ENCODE measurements at places on chromosomes 7 and 10. TPM values are rescaled to one million over a fixed set of nuclear protein-coding genes. Genes with fewer than 3 reads are reported as not detected.
A peak's percentile ranks its signal among the peaks of the same experiment; 100 is the strongest.

Gene ANKRD30A
- total RNA-seq = not detected

Gene ANKRD61
- not detected for total RNA-seq

GRCh38 chr10:123642293-123642692 is 23.9 kb upstream of the GPR26 start:
- no peak overlapping the region for H3K27ac ChIP-seq
- no peaks in the 10 kb centered on the region for H3K36me3 ChIP-seq
- no peaks in the 10 kb centered on the region for H3K4me1 ChIP-seq

GRCh38 chr7:134420424-134421125 is 38.3 kb downstream of the AKR1B1 start:
- no peak overlapping the region for H3K4me3 ChIP-seq
- no peaks in the 10 kb centered on the region for H3K36me3 ChIP-seq
- H3K4me1 ChIP-seq = no peaks in the 10 kb centered on the region
- no peak overlapping the region for H3K27ac ChIP-seq
- peak; percentile 28 for DNase-seq

GRCh38 chr7:16599860-16600259 is 45.7 kb downstream of the ANKMY2 start:
- no peaks in the 10 kb centered on the region for H3K27me3 ChIP-seq
- no peak overlapping the region for H3K27ac ChIP-seq
- H3K4me1 ChIP-seq = no peaks in the 10 kb centered on the region
- peaks cover 26% of the 10 kb centered on the region for H3K36me3 ChIP-seq

Gene HOXA7
- total RNA-seq = 0.34 TPM

Gene SHH
- total RNA-seq = not detected

- no peak for DNase-seq
- H3K27me3 ChIP-seq = no peaks in the 10 kb centered on the region
- no peak overlapping the region for H3K4me3 ChIP-seq
- H3K36me3 ChIP-seq = no peaks in the 10 kb centered on the region
- H3K4me1 ChIP-seq = peaks cover 29% of the 10 kb centered on the region
- no peak overlapping the region for H3K27ac ChIP-seq
Observed at GRCh38 chr7:39979406-39980073, 29.5 kb downstream of the CDK13 start.

DNA sequence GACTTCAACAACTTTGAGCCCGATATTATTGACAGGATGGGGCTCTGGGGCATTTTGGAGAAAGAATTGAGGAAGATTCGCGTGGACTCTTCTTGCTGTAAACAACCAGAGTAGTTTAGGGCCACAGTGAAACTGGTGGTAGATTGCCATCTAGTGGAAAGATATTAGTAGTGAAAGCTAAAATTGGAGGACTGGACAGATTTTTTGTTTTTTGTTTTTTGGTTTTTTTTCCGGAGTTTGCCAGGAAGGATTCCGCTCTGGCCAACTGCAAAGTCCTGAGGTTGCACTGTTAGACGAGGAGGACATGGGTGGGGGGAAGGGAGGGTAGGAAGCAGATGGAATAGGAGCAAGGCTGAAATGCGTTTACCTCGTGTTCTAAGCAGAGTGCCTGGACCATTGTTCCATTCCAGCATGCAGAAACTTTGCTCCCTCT is 11.7 kb downstream of the NOBOX start:
- DNase-seq = peak; percentile 10
- no peaks in the 10 kb centered on the region for H3K27me3 ChIP-seq
- no peaks in the 10 kb centered on the region for H3K4me1 ChIP-seq
- H3K4me3 ChIP-seq = no peak overlapping the region
- H3K36me3 ChIP-seq = no peaks in the 10 kb centered on the region

DNA sequence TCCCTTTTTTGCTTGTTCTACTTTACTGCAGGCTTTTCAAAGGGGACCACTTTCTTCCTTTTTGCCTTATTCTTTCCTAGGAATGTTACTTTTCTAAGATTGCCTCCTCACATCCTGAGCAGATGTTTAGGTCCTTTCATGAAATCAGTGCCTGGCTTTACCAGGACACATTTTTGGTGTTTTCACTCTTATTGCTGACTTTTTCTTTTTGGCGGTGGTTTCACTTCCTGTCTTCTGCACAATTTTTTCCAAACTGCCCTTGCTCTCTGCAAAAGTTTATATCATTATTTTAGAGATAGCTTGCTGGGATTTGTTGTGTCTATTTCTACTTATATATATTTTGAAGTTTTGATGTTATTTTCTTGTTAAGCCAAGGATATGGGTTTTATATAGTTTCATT is 332.2 kb upstream of the MTPN start:
- no peak overlapping the region for H3K27ac ChIP-seq
- no peak for DNase-seq
- H3K4me3 ChIP-seq = no peak overlapping the region
- no peaks in the 10 kb centered on the region for H3K27me3 ChIP-seq
- no peaks in the 10 kb centered on the region for H3K4me1 ChIP-seq

Gene NEUROD6
- total RNA-seq = not detected

DNA sequence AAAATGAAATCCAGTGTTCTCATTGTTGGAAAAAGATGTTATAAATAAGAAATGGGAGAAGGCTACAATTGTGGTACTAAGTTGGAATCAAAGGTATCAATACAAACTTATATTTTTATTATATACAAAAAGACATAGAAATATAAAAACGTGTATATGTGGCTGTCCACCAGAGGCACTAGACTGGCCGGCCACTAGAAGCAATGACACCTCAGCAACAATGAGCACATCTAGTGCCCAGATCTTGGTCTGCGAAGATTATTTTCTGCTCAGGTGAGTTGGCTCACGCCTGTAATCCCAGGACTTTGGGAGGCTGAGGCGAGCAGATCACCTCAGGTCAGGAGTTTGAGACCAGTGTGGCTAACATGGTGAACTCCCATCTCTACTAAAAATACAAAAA is 21.6 kb downstream of the IDE start:
- no peaks in the 10 kb centered on the region for H3K4me1 ChIP-seq
- peaks cover 12% of the 10 kb centered on the region for H3K36me3 ChIP-seq
- DNase-seq = no peak
- no peaks in the 10 kb centered on the region for H3K27me3 ChIP-seq
- no peak overlapping the region for H3K27ac ChIP-seq
- H3K4me3 ChIP-seq = no peak overlapping the region

GRCh38 chr7:81195033-81195432 is 276.2 kb upstream of the SEMA3C start:
- H3K4me3 ChIP-seq = no peak overlapping the region
- no peaks in the 10 kb centered on the region for H3K36me3 ChIP-seq
- no peaks in the 10 kb centered on the region for H3K27me3 ChIP-seq
- no peak overlapping the region for H3K27ac ChIP-seq
